Adrenal gland (tissue), 19 donors: ENCODE measurements at places on chromosomes 7 and 10. TPM values are rescaled to one million over a fixed set of nuclear protein-coding genes. Genes with fewer than 3 reads are reported as not detected.

- no peaks in the 10 kb centered on the region for H3K36me3 ChIP-seq
- DNase-seq = no peak
Observed at GRCh38 chr10:20100171-20100570, 283.9 kb downstream of the PLXDC2 start.

Gene CALCR
- 0.22 TPM for total RNA-seq

GRCh38 chr7:44175730-44176129, 13.5 kb downstream of the GCK start:
- H3K27me3 ChIP-seq = no peaks in the 10 kb centered on the region
- no peaks in the 10 kb centered on the region for H3K36me3 ChIP-seq
- H3K4me3 ChIP-seq = no peak overlapping the region
- peak; percentile 36 for DNase-seq
- no peaks in the 10 kb centered on the region for H3K4me1 ChIP-seq
- no peak overlapping the region for H3K27ac ChIP-seq

DNA sequence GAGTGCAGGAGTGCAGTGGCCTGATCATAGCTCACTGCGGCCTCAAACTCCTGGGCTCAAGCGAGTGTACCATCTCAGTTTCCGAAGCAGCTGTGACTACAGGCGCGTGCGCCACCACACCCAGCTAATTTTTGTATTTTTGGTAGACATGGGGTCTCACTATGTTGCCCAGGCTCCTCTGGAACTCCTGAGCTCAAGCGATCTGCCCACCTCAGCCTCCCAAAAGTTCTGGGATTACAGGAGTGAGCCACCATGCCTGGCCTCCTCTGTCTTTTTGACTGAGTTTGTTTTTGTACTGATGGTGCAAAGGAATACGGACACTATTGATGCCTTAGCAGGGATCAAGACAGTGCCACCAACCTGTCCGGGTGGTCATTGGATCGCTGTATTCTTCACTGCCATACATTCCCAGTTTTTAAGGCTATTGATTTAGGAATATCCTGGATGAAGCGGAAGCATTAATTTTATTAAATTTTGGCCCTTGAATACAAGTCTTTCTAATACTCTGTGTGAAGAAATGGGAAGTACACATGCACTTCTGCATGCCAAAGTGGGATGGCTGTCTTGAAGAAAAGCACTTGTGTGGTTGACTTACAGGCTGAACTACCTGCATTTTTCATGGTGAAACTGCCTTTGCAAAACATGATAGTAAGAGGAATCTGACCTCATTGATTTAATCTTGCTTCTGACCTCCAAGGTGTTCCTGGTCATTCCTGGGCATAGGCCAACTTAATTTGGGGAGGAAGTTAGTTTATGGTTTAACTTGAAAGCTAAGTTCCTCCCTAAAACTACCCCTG, 2.1 kb upstream of the CUL2 start:
- DNase-seq = no peak
- no peaks in the 10 kb centered on the region for H3K27me3 ChIP-seq
- H3K27ac ChIP-seq = no peak overlapping the region

Gene ATXN7L1
- total RNA-seq = 17.4 TPM

Gene FGF8
- total RNA-seq = not detected

DNA sequence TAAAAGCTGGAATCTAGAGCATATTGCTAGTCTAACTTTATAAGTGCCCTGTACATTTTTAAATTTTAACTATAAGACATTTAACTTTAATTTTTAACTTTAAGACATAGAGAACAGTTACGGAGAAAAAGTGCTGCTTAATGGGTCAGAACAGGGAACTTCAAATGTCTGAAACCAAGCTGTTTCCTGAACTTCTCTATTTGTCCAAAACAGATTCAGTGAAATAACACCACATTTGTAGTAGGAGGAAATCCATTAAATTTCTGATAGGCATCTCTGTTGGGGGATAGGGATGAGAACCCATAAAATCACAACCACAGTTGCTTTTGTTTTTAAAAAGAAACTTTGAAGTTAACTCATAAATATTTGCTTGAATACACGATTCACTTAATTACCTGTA, 170.8 kb upstream of the ANK3 start:
- no peaks in the 10 kb centered on the region for H3K27me3 ChIP-seq
- H3K27ac ChIP-seq = no peak overlapping the region
- no peak for DNase-seq

GRCh38 chr10:3312403-3312940, 139.9 kb upstream of the PITRM1 start:
- H3K27me3 ChIP-seq = no peaks in the 10 kb centered on the region
- H3K4me3 ChIP-seq = no peak overlapping the region
- no peak for DNase-seq
- no peaks in the 10 kb centered on the region for H3K36me3 ChIP-seq

DNA sequence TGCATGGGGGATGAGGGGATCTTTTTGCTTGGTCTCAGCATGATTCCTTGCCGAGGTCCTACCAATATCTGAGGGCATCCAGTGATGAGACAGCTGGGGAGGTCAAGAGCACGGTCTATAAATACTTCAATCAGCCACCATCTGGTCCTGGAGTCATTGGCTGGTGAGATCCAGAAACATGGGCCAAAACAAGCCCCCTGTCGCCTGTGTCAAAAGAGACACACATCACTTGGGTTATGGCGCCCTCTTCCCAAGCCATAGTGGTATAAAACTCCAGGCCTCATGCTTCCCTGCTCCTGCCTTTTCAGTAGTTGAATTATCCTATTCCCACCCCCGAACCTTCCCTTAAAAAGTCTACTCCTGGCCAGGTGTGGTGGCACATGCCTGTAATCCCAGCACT, 60.9 kb downstream of the SLC35B4 start:
- no peaks in the 10 kb centered on the region for H3K27me3 ChIP-seq
- DNase-seq = no peak
- no peak overlapping the region for H3K4me3 ChIP-seq

GRCh38 chr7:5997210-5997808, 11.5 kb downstream of the PMS2 start:
- DNase-seq = peak; percentile 64
- no peak overlapping the region for H3K4me3 ChIP-seq
- no peaks in the 10 kb centered on the region for H3K4me1 ChIP-seq
- H3K36me3 ChIP-seq = peaks cover 68% of the 10 kb centered on the region
- H3K27me3 ChIP-seq = no peaks in the 10 kb centered on the region

GRCh38 chr10:47261121-47261520, 38.9 kb upstream of the GDF10 start:
- no peaks in the 10 kb centered on the region for H3K4me1 ChIP-seq
- H3K27ac ChIP-seq = no peak overlapping the region
- no peaks in the 10 kb centered on the region for H3K36me3 ChIP-seq
- H3K4me3 ChIP-seq = no peak overlapping the region

Gene BICC1
- 9.2 TPM for total RNA-seq

DNA sequence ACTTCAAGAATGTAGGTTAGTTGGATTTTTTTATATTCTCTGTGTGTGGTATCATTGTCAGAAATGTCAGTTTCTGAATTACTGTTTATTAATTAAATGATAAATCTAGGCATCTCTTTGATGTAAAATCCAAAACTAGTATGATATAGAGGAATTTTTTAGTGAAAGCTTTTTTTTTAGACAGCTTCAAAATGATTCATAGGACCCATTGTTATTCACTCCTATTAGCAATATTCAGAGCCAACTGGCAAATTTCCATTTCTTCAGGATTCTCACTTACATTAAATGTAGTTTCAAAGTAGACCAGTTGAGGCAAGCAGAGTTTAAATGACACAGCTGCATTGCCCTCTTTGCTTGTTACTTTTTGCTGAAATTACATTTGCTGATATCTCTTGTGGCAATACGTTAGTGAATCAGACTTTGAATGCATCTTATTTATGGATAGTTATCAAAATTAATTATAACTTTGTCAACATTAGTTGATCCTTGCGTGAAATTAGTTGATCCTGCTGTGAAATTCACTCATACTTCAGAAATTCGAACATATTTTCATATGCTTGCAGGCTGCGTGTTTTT, 20.3 kb downstream of the ZNF277 start:
- H3K4me3 ChIP-seq = no peak overlapping the region
- no peak overlapping the region for H3K27ac ChIP-seq
- H3K4me1 ChIP-seq = peaks cover 9% of the 10 kb centered on the region
- no peak for DNase-seq
- H3K27me3 ChIP-seq = no peaks in the 10 kb centered on the region
